WERI-Rb-1 (cell line): ENCODE measurements at places on chromosomes 5 and 9.

- DNase-seq, result no peak
Measured at GRCh38 chr9:89799221-89799620, 194.4 kb downstream of the GADD45G start.

GRCh38 chr5:123450640-123451039 is 27.4 kb upstream of the CEP120 start:
- no peak for DNase-seq

- no peak for DNase-seq
Measured at GRCh38 chr5:71922584-71923106, 184.6 kb upstream of the MAP1B start.

GRCh38 chr9:6006749-6007057 is 8.7 kb downstream of the RANBP6 start:
- DNase-seq, result no peak

DNA sequence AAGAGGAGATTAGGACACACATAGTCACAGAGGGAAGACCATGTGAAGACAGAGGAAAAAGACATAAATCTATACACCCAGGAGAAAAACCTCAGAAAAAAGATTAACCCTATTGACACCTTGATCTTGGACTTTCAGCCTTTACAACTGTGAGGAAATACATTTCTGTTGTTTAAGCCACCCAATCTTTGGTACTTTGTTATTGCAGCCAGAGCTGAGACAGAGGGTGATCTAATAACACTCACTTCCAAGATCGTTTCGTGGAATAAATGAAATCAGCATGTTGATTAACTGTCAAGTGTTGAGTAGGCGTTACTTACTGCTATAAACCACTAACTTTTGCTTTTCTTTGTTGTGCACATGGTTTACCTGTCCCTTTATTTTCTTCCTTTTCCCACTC is 361.2 kb upstream of the RIOK2 start:
- DNase-seq, result no peak

DNA sequence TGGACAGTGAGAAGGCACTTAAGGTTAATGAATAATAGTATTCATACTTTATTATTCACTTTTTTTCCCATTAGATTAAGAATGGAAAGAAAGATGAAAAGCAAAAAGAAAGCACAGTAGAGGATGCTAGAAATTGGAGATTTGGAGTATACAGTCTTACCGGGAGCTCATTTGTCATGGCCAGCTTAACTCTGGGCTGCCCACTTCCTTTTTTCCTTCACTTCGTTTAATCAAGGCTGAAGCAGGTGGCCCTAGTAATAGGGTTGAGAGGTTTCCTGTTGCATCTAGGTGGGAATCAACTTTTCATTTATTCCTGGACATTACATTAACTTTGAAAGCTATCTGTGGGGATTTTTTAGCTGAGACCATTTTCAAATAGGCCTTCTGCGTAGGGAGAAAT is 57.0 kb upstream of the MEGF10 start:
- no peak for DNase-seq

DNA sequence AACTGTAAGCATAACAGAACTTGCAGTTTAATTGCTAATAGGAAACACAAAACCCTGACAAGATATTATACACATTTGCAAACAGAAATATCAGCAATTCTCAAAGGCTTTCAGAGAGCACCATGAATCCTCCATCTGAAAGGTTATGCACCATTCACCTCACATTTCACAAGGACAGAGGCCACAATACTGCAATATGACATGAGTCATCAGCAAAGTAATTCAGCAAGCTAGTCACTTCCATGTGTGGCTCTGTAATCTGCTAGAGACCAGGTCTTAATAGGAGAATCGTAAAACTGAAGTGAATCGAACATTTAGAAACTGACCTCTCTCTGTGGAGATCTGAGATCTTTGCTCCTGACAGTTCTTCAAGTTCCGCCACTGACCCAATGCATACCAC is 28.3 kb downstream of the IARS1 start:
- no peak for DNase-seq
